Osteocyte (in vitro differentiated cells): ENCODE measurements at places on chromosomes 12 and 14. TPM values are rescaled to one million over a fixed set of nuclear protein-coding genes. Genes with fewer than 3 reads are reported as not detected.

The COX8C gene
- total RNA-seq, result not detected in 2 replicates

DNA sequence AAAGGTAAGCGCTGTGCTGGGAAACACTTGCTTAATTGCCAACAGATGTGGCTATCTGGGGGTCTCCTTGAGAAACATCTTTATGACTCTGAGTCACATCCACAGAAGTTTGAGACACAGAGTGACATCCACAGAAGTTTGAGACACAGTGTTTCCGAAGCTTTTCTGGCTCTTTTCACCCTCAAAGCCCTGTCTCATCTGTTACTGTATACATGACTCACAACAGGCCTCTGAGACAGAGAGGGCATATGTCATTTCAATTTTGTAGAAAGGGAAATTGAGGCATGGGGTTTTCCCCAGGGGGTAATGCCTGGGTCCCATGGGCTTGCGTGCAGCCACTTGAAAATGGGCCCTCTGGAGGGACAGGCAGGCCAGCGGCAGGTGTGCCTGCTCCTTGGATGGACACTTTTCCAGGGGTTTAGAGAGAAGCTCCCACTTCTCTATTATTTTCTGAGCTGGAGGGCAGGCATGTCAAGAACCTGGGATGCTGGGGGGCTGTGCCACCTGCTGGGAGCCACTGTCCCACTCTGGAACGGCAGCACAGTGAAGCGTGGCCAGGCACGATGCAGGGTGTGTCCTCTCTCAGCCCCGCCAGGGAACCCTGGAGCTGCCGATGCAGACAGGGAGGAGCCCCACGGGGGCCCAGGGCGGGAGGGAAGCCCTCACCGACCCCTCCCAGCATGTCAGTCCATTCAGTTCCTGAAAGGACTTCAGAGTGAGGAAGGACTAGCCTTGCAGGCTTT is 111.3 kb upstream of the FKBP4 start:
- H3K27ac ChIP-seq, result no peak overlapping the region
- no peak for DNase-seq
- peaks cover 3% of the 10 kb centered on the region for H3K4me1 ChIP-seq
- H3K27me3 ChIP-seq, result no peaks in the 10 kb centered on the region
- no peak overlapping the region for H3K4me3 ChIP-seq
- peaks cover 52% of the 10 kb centered on the region for H3K36me3 ChIP-seq

The CLEC6A gene
- total RNA-seq, result not detected in 2 replicates

The ITGA5 gene
- total RNA-seq, result 98.4 and 100 TPM in 2 replicates

The HSPA2 gene
- total RNA-seq, result 2.1 and 2.8 TPM in 2 replicates

- H3K36me3 ChIP-seq, result no peaks in the 10 kb centered on the region
- H3K27me3 ChIP-seq, result no peaks in the 10 kb centered on the region
- H3K4me3 ChIP-seq, result no peak overlapping the region
- no peak overlapping the region for H3K27ac ChIP-seq
Measured at GRCh38 chr14:38339696-38340095, 83.8 kb upstream of the CLEC14A start.

GRCh38 chr12:107477947-107478610 is 207.5 kb upstream of the PWP1 start:
- DNase-seq, result no peak
- no peaks in the 10 kb centered on the region for H3K4me1 ChIP-seq

GRCh38 chr12:120933786-120934185 is 29.6 kb upstream of the SPPL3 start:
- no peaks in the 10 kb centered on the region for H3K36me3 ChIP-seq
- peaks cover 25% of the 10 kb centered on the region for H3K27me3 ChIP-seq
- DNase-seq, result no peak

DNA sequence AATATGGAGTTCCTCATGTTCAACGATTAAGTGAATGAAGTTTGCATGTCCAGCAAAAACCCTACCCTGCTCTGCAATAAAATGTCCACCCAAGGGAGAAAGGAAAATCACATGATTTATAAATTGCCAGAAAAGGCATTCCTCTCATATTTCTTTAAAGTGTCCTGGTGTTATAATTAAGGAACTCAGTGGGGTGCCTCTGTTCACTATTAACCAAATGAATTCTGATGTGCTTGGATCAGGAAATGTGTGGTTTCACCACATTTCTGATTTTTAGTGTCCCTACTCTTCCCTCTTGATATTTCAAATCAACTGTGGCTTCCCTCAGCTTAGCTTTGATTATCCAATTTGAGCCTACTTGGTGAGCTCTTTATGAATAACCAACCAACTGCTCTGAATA is 208.1 kb downstream of the PHLDA1 start:
- no peak overlapping the region for H3K27ac ChIP-seq
- DNase-seq, result no peak
- H3K4me3 ChIP-seq, result no peak overlapping the region
- H3K36me3 ChIP-seq, result no peaks in the 10 kb centered on the region

- peaks cover 7% of the 10 kb centered on the region for H3K27me3 ChIP-seq
- no peaks in the 10 kb centered on the region for H3K36me3 ChIP-seq
- no peak overlapping the region for H3K4me3 ChIP-seq
- H3K4me1 ChIP-seq, result no peaks in the 10 kb centered on the region
- H3K27ac ChIP-seq, result no peak overlapping the region
- no peak for DNase-seq
Measured at GRCh38 chr12:42260518-42260917, 22.5 kb upstream of the YAF2 start.

DNA sequence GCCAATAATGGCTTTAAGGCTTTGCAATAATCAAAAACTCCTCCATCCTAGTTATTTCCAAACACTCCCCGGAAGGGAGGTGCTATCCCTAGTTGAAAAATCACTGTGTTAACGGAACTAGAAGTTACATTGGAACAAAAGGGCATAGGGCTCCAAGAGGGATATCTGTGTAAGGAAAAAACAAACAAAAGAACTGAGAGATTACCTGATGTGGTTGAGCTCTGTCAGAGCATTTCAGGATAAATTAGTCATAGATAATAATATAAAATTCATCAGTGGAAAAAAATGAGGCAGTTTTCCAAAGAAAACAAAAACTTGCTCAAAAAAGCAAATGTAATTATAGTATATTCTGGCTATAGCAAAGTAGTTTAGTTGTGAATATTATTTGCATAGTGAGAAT is 27.4 kb upstream of the PAPLN start:
- no peak overlapping the region for H3K4me3 ChIP-seq
- DNase-seq, result no peak
- peak overlapping the region; percentile 68 for H3K27ac ChIP-seq
- H3K36me3 ChIP-seq, result peaks cover 37% of the 10 kb centered on the region

- no peak overlapping the region for H3K4me3 ChIP-seq
- no peak for DNase-seq
- H3K36me3 ChIP-seq, result peaks cover 20% of the 10 kb centered on the region
- H3K27ac ChIP-seq, result no peak overlapping the region
- peaks cover 45% of the 10 kb centered on the region for H3K4me1 ChIP-seq
Measured at GRCh38 chr12:3127832-3128231, 50.7 kb downstream of the TSPAN9 start.

GRCh38 chr14:49008363-49008762 is 577.8 kb downstream of the RPS29 start:
- H3K4me3 ChIP-seq, result no peak overlapping the region
- H3K4me1 ChIP-seq, result no peaks in the 10 kb centered on the region
- no peaks in the 10 kb centered on the region for H3K27me3 ChIP-seq
- no peak overlapping the region for H3K27ac ChIP-seq

GRCh38 chr14:78581229-78581628 is 411.1 kb downstream of the NRXN3 start:
- no peak overlapping the region for H3K27ac ChIP-seq
- H3K4me1 ChIP-seq, result no peaks in the 10 kb centered on the region
- H3K4me3 ChIP-seq, result no peak overlapping the region
- H3K27me3 ChIP-seq, result peaks cover 5% of the 10 kb centered on the region
- H3K36me3 ChIP-seq, result no peaks in the 10 kb centered on the region
- DNase-seq, result no peak

GRCh38 chr12:78473136-78473535 is 391.4 kb upstream of the SYT1 start:
- no peak for DNase-seq
- no peaks in the 10 kb centered on the region for H3K4me1 ChIP-seq
- H3K4me3 ChIP-seq, result no peak overlapping the region
- H3K27ac ChIP-seq, result no peak overlapping the region
- H3K36me3 ChIP-seq, result no peaks in the 10 kb centered on the region
- H3K27me3 ChIP-seq, result peaks cover 20% of the 10 kb centered on the region

DNA sequence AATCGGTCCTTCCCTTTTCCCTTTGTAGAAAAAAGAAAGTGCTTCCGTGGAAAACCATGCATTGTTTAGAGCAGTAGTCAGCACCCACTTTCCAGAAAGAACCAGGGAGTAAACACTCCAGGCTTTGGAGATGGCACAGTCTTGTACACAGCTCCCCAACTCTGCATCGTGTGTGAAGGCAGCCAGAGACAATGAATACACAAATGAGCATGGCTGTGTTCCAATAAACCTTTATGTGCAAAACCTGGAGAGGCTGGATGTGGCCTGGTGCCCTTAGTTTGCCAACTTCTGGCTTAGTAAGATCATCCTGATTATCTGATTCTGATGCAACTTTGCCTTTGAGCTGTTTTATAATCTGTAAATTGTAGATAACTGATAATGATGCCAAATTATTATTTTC is 463.4 kb upstream of the TMEM132C start:
- no peak overlapping the region for H3K27ac ChIP-seq
- no peaks in the 10 kb centered on the region for H3K36me3 ChIP-seq
- H3K4me3 ChIP-seq, result no peak overlapping the region
- no peaks in the 10 kb centered on the region for H3K4me1 ChIP-seq
- no peaks in the 10 kb centered on the region for H3K27me3 ChIP-seq

The SPTB gene
- total RNA-seq, result 0.26 and 0.35 TPM in 2 replicates

The EID3 gene
- total RNA-seq, result 2.8 and 3.7 TPM in 2 replicates

- H3K27me3 ChIP-seq, result no peaks in the 10 kb centered on the region
- H3K4me1 ChIP-seq, result peaks cover 10% of the 10 kb centered on the region
- no peak overlapping the region for H3K27ac ChIP-seq
- no peak for DNase-seq
Measured at GRCh38 chr12:28563286-28563685, 373.0 kb downstream of the CCDC91 start.

DNA sequence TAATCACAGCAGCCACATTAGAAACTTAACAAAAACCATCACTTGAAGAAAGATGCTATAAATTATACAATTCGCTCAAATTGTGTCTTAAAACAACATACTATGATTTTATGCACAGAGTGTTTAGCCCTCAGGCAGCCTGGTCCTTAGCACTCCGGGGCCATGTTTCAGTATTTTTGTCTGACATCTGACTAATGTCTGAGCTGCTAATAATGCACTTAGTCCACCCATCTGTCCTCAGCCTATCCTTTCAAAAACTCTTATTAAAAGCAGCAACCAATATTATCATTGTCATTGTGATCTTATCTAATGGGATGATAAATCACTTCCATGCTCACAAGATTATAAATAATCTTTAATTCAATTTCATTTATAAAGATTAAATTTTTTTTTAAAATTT is 602.7 kb upstream of the FOXG1 start:
- H3K27ac ChIP-seq, result no peak overlapping the region
- DNase-seq, result no peak

DNA sequence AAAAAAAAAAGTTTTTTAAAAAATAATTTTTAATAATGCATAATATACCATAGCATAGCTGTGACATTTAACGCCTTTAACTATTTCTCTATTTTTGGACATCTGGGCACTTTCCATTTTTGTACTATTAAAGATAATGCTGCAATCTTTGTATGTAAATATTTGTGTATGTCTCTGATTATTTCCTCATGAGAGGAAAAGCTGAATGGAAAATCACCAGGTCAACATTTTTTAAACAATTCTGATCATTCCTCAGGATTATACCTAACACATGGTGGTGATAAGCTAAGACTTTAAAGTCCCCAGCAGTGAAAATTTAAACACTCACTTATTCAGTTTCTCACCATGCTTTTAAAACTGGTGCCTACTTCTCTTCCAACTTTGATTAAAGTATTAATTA is 31.3 kb upstream of the NR1H4 start:
- no peaks in the 10 kb centered on the region for H3K27me3 ChIP-seq
- no peaks in the 10 kb centered on the region for H3K4me1 ChIP-seq
- no peak overlapping the region for H3K4me3 ChIP-seq

GRCh38 chr12:32254260-32254956 is 144.9 kb upstream of the FGD4 start:
- DNase-seq, result no peak
- H3K27me3 ChIP-seq, result no peaks in the 10 kb centered on the region
- peaks cover 3% of the 10 kb centered on the region for H3K4me1 ChIP-seq
- no peak overlapping the region for H3K4me3 ChIP-seq
- peaks cover 7% of the 10 kb centered on the region for H3K36me3 ChIP-seq
- H3K27ac ChIP-seq, result no peak overlapping the region

GRCh38 chr12:122449317-122449716 is 26.8 kb upstream of the CLIP1 start:
- H3K4me1 ChIP-seq, result peaks cover 14% of the 10 kb centered on the region
- DNase-seq, result no peak
- H3K27me3 ChIP-seq, result no peaks in the 10 kb centered on the region
- H3K27ac ChIP-seq, result peak overlapping the region; percentile 50

The TAS2R20 gene
- 2.3 and 2.8 TPM in 2 replicates for total RNA-seq

The RNASE3 gene
- not detected in 2 replicates for total RNA-seq

GRCh38 chr12:9750276-9751203 is 10.2 kb downstream of the CD69 start:
- H3K36me3 ChIP-seq, result no peaks in the 10 kb centered on the region
- peaks cover 35% of the 10 kb centered on the region for H3K27me3 ChIP-seq
- H3K4me3 ChIP-seq, result no peak overlapping the region
- no peak for DNase-seq

The HOXC5 gene
- not detected in 2 replicates for total RNA-seq

- DNase-seq, result no peak
- H3K27ac ChIP-seq, result peak overlapping the region; percentile 64
- H3K4me3 ChIP-seq, result no peak overlapping the region
- peaks cover 31% of the 10 kb centered on the region for H3K4me1 ChIP-seq
- H3K27me3 ChIP-seq, result no peaks in the 10 kb centered on the region
Measured at GRCh38 chr12:96044943-96045290, 9.5 kb upstream of the LTA4H start.

The SELPLG gene
- 0.59 and 0.78 TPM in 2 replicates for total RNA-seq

- no peak overlapping the region for H3K4me3 ChIP-seq
- peaks cover 14% of the 10 kb centered on the region for H3K4me1 ChIP-seq
- no peak for DNase-seq
- no peaks in the 10 kb centered on the region for H3K27me3 ChIP-seq
- H3K36me3 ChIP-seq, result peaks cover 1% of the 10 kb centered on the region
- H3K27ac ChIP-seq, result no peak overlapping the region
Measured at GRCh38 chr14:67251573-67252226, 10.5 kb downstream of the PALS1 start.

The SCN8A gene
- 1.5 TPM in 2 replicates for total RNA-seq

The LRCOL1 gene
- total RNA-seq, result not detected in 2 replicates

- no peak for DNase-seq
- H3K36me3 ChIP-seq, result no peaks in the 10 kb centered on the region
- H3K4me3 ChIP-seq, result no peak overlapping the region
- H3K27ac ChIP-seq, result no peak overlapping the region
Measured at GRCh38 chr14:99075061-99075460, 196.9 kb downstream of the BCL11B start.

GRCh38 chr14:68819260-68819691 is 26.4 kb upstream of the ZFP36L1 start:
- no peaks in the 10 kb centered on the region for H3K36me3 ChIP-seq
- peaks cover 42% of the 10 kb centered on the region for H3K4me1 ChIP-seq
- H3K27me3 ChIP-seq, result no peaks in the 10 kb centered on the region
- no peak for DNase-seq
- H3K4me3 ChIP-seq, result no peak overlapping the region
